ENCODE measurements at places on chromosomes 5 and 9. TPM values are rescaled to one million over a fixed set of nuclear protein-coding genes. Genes with fewer than 3 reads are reported as not detected.

The SMIM27 gene
- total RNA-seq, result 6.8 TPM

The COL15A1 gene
- 2.4 TPM for total RNA-seq

The EQTN gene
- not detected for total RNA-seq

The TLE4 gene
- total RNA-seq, result 14.0 TPM

The DND1 gene
- 0.15 TPM for total RNA-seq

The PFN3 gene
- not detected for total RNA-seq

The IRX4 gene
- total RNA-seq, result not detected

The BAAT gene
- total RNA-seq, result under 0.01 TPM

The SYK gene
- not detected for total RNA-seq

The MCIDAS gene
- total RNA-seq, result not detected

The RASGEF1C gene
- not detected for total RNA-seq

The RABEPK gene
- total RNA-seq, result 30.1 TPM

The ADCY2 gene
- total RNA-seq, result not detected

The SLCO6A1 gene
- not detected for total RNA-seq

The C9orf153 gene
- not detected for total RNA-seq

The ACOT12 gene
- 0.84 TPM for total RNA-seq

The DMRT3 gene
- total RNA-seq, result not detected

The NMRK1 gene
- 13.4 TPM for total RNA-seq

The SMARCA2 gene
- 29.9 TPM for total RNA-seq

The S100Z gene
- total RNA-seq, result not detected

The CAMK2A gene
- 0.45 TPM for total RNA-seq

The MRPS30 gene
- total RNA-seq, result 57.2 TPM

The ANKRD55 gene
- total RNA-seq, result not detected

The IL7R gene
- 14.0 TPM for total RNA-seq

The IRX1 gene
- total RNA-seq, result not detected

The DOK3 gene
- 0.17 TPM for total RNA-seq

The GABRA6 gene
- total RNA-seq, result not detected

The BTNL8 gene
- total RNA-seq, result not detected

The ADAMTS16 gene
- total RNA-seq, result 0.30 TPM

The PCDHA12 gene
- total RNA-seq, result not detected

The FOXD4L4 gene
- not detected for total RNA-seq

The TMEM215 gene
- total RNA-seq, result not detected

The BARHL1 gene
- total RNA-seq, result not detected

The SLC36A3 gene
- not detected for total RNA-seq

The CKMT2 gene
- 1.0 TPM for total RNA-seq

The ADGRV1 gene
- total RNA-seq, result 0.17 TPM

The PKD2L2 gene
- total RNA-seq, result not detected

The PCDHGA1 gene
- under 0.01 TPM for total RNA-seq

The RNF224 gene
- total RNA-seq, result under 0.01 TPM

The CAVIN4 gene
- total RNA-seq, result 0.17 TPM

The ANKRD20A1 gene
- total RNA-seq, result not detected

The EIF4EBP3 gene
- 3.9 TPM for total RNA-seq

The BRINP1 gene
- not detected for total RNA-seq

The NEUROG1 gene
- total RNA-seq, result not detected

The PCDHB8 gene
- not detected for total RNA-seq

The PCSK5 gene
- total RNA-seq, result 0.89 TPM

The GPRIN1 gene
- 9.2 TPM for total RNA-seq

All from bronchus fibroblast of lung (primary cell).